ENCODE measurements at places on chromosomes 7 and 10.

- DNase-seq = no peak
Observed at GRCh38 chr7:143906895-143907294, 4.9 kb upstream of the TCAF1 start.

- no peak for DNase-seq
Observed at GRCh38 chr7:101717628-101718357, 88.7 kb upstream of the MYL10 start.

DNA sequence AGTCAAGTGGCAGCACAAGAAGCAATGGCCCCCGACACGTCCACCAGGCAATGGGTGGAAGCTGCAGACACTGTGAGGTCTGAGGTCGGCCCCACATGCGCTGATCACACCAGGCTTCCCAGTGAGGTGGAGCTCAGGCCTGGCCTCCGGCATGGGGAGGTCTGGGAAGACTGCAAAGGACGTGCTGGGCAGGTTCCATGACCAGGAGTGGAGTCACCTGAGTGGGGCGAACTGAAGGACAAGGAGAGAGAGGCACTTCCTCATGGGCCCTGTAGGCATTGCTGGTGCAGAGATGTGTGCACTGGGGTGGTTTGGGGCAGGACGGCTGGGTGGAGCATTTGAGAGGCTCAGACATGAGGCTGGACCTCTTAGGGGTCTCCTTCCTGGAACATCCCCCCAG lies 35.1 kb downstream of the C10orf120 start:
- DNase-seq = no peak

GRCh38 chr7:6317797-6318438 lies 45.5 kb upstream of the CYTH3 start:
- DNase-seq = no peak

DNA sequence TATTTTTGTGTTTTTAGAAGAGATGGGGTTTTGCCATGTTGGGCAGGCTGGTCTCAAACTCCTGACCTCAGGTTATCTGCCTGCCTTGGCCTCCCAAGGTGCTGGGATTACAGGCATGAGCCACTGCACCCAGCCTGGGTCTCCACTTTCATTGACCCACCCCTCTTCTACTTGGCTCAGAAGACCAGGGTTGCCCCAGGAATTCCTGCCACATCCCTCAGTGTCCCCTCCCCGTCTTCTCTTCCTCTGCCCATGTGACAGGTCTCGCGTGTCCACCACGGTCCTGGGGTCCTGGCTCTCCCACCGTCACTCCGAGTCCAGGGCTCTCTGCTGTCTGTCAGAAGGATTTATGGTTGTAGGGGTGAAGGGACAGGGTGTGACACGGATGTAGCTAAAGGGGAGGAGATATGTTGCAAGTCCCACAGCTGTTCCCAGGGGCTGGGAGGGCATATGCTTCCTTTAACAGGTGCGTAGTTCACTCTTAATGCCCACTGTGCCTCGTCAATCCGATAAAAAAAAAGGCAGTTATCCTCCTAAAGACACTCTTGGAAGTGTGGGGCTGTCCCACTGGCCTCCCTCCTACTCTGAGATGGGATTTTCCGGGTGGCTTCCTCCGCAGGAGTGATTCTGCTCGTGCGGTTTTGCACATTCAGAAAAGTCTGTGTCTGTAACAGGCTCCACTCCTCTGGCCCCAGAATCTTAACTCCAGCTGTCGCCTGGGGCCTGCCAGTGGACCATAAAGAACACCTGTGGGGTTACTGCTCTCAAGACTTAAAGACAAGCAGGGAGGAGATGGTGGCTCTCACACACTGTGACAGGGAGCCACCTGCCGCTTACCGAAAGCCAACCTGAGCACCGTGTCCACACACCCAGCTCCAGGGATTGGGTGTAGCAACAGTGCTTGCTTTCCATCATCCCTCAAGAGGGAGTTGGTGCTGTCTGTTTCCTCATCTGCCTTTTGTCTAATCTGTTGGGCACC lies 36.7 kb upstream of the SHH start:
- no peak for DNase-seq

GRCh38 chr7:73774923-73775322 lies 4.9 kb upstream of the CLDN3 start:
- DNase-seq = no peak

GRCh38 chr10:132102717-132103110 lies 37.0 kb downstream of the JAKMIP3 start:
- no peak for DNase-seq

Data from pancreas (tissue), 10 donors.